ENCODE measurements at places on chromosomes 3 and 15.

DNA sequence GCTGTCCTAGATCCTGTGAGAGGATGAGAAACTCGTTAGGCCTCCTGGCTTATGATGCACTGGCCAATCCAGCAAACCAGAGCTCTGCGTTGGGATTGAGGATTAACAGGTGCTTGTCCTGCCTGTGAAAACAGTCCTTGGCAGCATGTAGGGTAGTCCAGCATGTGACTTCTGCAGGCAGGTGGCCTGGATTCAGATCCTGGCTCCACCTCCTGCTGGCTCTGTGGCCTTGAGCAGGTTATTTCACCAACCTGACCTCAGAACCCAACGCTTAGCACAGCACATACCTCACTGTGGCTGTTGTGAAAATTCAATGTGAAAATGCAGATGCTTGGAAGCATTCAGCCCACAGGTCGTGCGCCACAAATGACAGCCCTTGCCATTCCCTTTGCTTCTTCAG, 33.6 kb downstream of the PLA2G4D start:
- DNase-seq, result no peak

GRCh38 chr15:70453766-70454165, 309.6 kb downstream of the UACA start:
- DNase-seq, result no peak

DNA sequence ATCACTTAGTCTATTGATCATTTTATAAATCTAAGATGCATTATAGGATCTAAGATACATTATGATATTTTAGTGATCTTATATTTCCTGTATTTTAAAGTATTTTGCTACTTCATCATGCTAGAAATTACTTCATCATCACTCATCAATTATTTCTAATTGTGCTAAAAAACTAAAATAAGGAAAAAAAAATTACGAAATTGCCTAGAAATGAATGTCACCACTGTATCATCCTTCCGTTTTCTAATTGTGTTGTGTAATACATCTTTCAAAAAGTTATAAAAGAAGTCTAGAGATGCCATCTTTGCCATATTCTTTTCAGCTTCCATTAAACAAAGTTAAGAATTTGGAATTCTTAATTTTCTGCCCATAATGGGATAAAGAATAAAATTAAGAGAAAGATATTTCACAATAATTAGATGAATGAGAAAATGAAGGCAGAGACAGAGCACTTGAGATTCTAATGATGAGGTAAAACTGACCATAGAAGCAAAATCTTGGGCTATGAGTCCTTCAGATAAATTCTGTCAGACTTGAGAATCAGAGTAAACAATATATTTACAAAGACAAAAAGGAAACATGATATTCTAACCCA, 48.8 kb downstream of the ALDH1A2 start:
- DNase-seq, result no peak

GRCh38 chr3:14201940-14202684, 23.5 kb downstream of the LSM3 start:
- no peak for DNase-seq

- peak; percentile 64 for DNase-seq
Measured at GRCh38 chr15:47196048-47196447, 521.3 kb upstream of the SEMA6D start.

GRCh38 chr15:101115393-101115785, 136.5 kb downstream of the CHSY1 start:
- no peak for DNase-seq

GRCh38 chr3:121722411-121722810, 27.1 kb downstream of the GOLGB1 start:
- no peak for DNase-seq

- DNase-seq, result no peak
Measured at GRCh38 chr3:39148435-39149058, 4.8 kb downstream of the CSRNP1 start.

Data from SHP77 treated with DMSO at 0.1 percent for 48 hours (cell line).